G401 (cell line): ENCODE measurements at places on chromosomes 3 and 15.

DNA sequence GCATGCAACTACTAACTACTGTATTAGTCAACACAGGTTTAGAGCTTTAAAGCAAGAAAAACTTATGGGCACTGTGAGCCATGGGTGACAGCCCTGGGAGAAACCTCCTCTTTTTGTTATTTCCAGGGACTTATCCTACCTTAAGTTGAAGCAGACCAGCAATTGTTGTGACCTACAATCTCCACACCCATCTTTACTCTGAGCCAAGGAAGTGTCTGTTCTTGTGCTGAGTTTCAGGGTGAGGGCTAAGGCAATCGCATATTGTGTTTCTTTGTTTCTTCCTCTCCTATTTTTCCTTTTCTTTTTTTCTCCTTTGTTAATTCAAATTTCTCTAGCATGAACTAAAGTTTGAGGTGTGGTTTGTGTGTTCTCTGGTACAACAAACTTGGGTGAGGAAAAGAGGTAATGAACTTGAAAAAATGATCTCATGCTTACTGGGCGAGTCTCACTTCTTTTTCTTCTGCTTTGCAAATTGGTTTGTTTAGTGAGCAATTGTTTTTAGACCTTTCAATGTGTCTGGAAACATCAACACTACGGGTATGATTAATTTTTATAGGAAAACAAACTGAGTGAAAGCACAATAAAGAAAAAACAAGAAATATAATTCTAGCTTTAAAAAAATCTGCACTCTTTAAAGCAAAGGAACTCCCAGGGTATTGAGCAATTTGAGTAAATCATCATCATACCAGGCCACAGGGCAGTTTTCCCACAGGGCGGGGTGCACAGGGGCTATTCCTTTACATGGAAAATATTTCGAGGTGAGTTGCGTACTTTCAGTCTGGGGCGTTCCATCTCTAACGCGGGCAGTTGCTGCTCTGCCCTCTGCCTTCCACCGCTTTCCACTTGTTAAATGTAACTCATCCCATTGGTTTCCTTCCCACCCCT lies 2.7 kb downstream of the UPK1B start:
- DNase-seq: no peak

DNA sequence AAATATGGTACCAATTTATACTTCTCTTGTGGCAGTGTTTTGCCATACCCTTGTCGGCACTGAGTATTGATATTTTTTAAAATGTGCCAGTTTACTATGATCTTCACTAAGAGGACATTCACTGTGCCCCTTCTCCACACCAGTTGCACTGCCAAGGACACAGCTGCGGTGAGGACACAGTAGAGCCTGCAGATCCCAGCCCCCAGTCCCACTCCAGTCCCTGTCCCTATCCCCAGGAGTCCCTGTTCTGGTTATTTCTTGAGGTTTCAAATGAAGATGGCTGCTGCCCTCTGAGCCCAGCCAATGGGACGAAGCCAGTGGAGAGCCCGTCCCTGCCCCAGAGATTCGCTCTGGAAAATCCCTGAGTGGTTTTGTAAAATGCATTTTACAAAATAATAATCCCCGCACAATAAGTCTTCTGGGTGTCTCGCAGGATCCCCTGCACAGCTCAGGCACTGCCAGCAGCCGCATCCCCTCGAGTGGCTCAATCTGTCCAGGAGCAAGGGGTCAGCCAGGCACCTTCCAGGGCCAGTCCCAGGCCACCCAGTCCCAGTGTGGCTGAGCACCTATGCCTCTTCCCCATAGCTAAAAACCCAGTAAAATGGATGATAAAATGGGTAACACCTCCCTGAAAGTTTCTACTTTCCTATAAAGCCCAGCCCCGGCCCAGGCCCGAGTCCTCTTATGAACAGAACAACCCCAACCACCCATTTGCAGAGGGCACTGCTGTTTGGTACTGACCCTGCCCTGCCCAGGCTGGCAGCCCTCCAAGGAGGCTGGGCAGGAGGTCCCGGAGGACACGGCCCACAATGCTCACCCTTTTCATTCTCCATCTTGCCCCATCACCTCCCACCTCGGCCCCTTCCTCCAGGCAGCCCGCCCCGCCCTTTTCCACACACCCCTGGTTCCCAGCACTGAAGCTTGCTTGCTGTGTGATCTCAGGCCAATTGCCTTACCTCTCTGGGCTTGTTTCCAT lies 91.1 kb downstream of the VGLL4 start:
- no peak for DNase-seq

DNA sequence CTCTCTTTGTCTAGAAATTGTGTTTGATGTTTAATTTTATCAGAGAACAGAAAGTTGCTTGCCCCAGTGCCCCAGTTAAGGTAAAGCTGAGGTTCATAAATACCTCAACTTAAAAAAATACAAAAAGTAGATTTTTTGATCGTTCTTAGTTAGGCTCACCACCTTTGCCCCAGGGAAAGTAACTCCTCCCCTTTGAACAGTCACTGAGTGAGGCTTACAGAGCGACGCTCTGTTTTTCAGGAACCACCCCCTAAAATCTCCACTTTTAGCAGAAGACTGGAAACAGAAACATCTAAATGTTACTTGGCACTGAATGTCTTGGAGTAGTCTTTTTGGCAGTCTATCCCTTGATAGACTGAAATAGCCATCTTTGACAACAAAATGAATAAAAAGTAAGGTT lies 24.9 kb downstream of the BLM start:
- no peak for DNase-seq

DNA sequence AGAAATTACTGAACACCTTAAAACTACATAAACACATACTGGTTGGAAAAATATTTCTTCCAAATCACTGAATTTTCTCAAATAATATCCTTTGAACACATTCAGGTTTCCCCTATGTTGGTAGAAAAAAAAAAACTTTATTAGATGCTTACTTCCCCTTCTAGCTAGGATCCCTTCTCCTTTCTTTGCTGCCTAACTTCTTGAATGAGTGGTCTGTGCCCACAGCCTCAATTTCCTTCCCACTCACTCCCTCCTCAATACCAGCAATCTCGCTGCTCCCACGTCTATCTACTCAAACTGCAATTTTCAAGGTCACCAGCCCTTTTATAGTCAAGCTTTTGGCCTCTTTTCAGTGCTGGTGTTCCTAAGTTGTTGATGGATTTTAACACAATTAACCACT lies 8.3 kb downstream of the CD200R1 start:
- DNase-seq: no peak

- DNase-seq: no peak
Observed at GRCh38 chr3:63132461-63133250, 145.5 kb upstream of the SYNPR start.

- no peak for DNase-seq
Observed at GRCh38 chr3:134381831-134382442, 7.7 kb upstream of the AMOTL2 start.

DNA sequence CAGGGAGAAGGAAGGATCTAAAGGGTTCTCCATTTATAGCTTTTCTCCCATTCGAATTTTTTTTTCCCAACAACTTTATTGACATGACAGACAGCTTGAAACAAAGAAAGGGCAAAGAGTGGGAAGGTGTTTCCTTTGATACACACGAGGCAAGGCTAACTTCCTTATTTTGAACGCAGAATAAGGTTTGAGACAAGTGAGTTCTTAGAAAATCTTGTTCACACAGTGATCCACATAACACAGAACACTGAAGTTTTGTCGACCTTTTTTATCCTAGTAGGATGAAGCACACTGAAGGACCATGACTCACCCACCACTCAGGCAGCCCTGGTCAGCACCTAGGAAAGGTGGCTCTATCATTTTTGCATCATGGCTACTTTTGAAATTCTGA lies 425.8 kb upstream of the MDFIC2 start:
- DNase-seq: no peak

GRCh38 chr15:40594429-40594836 lies 384 bp downstream of the KNL1 start:
- peak; percentile 7 for DNase-seq

DNA sequence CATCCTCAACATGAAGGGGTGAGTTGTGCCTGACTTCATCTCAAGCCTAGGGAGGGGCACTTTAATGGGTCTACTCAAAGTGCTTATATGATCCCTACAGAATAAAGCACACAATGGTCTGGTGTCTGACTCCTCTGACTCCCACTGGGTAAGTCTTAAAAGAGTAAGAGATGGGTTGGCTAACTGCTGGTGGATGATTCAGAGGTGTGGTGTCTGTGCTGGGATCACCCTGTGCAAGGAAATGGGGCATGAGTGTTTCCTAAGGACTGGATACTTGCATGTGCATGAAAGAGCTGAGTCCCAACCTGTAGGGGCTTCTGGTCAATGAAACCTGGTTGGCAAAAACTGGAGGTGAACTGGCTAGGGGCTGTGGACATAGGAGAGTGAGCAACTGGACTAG lies 158.8 kb downstream of the IL20RB start:
- no peak for DNase-seq

- DNase-seq: no peak
Observed at GRCh38 chr3:170233530-170233929, 11.3 kb downstream of the PRKCI start.

DNA sequence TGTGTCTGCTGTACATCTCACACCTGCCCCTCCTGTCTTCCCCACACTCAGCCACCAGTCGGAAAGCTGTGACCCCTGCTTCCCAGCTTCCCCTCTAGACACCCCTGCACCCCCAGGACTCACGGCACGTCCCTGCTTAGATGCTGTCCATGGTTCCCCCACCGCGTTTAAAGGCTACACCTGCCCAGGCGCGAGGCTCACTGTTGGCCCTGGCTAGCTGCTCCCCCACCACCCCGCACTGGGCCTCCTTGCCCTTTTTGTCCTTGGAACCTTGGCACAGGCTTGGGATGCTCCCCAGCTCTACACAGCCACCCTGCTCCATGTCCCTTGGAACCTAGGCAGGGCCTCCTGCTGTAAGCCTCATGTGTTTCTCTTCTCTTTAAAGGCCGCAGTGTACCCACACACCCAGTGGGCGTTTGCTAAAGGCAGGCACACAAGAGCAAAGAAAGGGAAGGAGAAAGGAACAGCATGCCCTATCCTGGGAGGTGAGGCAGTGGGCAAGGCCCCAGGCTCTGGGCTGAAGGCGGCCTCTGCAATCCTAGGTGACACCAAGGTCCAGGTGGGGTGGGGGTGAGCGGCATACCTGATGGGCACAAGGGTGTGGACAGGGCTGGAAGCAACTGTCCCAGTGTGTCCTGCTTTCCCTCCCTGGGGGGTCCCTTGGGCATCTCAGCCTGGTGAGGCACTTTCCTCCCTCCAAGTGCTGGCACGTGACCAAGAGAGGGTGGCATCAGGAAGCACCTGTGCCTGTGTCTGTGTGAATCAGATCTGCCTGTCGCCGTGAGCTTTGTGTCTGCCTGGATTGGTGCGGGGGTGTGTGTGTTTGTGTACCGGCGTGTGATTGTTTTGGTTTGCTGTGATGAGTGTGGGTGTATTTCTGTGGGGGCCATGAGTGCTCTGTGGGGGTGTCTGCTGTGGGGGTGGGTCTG lies 54.4 kb downstream of the TPRA1 start:
- DNase-seq: no peak

- DNase-seq: no peak
Observed at GRCh38 chr3:10614168-10614567, 108.8 kb upstream of the ATP2B2 start.

- no peak for DNase-seq
Observed at GRCh38 chr15:81492969-81493645, 119.1 kb upstream of the TMC3 start.

DNA sequence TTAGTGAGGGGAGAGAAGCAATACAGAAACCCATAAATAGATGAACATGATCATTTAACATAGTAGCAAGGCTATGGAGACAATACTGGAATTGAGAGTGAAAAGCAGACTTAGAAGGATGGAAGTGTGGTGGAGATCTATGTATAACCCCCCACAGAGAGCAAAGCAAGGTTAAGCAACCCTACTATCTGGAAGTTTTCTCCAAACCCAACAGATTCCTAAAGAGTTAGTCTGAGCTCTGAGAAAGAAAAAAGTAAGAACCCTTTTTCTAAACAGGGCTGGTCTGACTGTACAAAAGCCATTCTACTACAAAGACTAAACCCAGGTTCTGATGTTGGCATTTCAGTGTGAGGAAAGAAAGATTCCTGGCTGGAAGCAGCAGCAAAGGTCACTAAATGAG lies 153.2 kb downstream of the WNT5A start:
- no peak for DNase-seq

GRCh38 chr15:96252148-96252547 lies 78.4 kb upstream of the NR2F2 start:
- DNase-seq: no peak
